Keratinocyte (primary cell): ENCODE measurements at places on chromosomes 5 and 9.

DNA sequence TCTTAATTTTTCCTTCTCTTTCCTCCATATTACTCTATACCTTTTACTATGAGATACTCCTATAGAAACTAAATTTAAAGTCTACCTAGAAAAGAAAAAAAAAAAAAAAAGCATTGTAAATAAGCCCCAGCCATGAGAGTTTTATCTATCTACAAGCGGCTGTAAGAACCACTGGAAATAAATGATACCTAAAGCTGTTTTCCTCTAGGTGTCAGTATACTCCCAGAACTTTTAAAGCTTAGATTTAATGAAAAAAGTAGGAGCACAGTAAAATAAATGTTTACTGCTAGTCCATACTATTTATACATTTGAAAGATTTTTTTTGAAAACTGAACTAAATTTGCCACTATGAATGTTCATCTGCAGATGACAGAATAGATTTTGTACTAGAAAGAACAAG, 26.2 kb downstream of the TYRP1 start:
- DNase-seq: no peak

GRCh38 chr9:123435471-123435870, 79.5 kb downstream of the CRB2 start:
- no peak for DNase-seq

DNA sequence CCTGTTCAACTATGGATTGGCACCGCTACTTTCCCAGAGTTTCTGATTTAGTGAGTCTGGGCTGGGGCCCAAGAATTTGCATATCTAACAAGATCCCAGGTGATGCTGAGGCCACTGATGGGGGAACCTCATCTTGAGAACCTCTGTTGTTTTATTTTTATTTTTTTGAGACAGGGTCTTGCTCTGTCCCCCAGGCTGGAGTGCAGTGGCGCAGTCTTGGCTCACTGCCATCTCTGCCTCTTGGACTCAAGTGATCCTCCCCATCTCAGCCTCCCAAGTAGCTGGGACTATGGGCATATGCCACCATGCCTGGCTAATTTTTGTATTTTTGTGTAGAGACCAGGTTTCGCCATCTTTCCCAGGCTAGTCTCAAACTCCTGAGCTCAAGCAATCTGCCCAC, 35.7 kb downstream of the LMX1B start:
- no peak for DNase-seq

GRCh38 chr5:143807401-143807800, 4.6 kb upstream of the HMHB1 start:
- DNase-seq: no peak

- DNase-seq: no peak
Measured at GRCh38 chr5:56106837-56107236, 112.1 kb upstream of the IL6ST start.

GRCh38 chr9:136103651-136104487, 8.8 kb upstream of the NACC2 start:
- DNase-seq: no peak
